ENCODE measurements at places on chromosomes 6 and 20. TPM values are rescaled to one million over a fixed set of nuclear protein-coding genes. Genes with fewer than 3 reads are reported as not detected.

Gene FAM162B
- 8.7 TPM for total RNA-seq

Gene SLC22A2
- total RNA-seq = not detected

Gene ACTR5
- 6.9 TPM for total RNA-seq

Gene COL20A1
- total RNA-seq = not detected

Gene DHX35
- total RNA-seq = 7.5 TPM

Gene SMLR1
- not detected for total RNA-seq

Gene RNF182
- 3.3 TPM for total RNA-seq

Gene LY6G6D
- not detected for total RNA-seq

Gene JPH2
- total RNA-seq = 3.4 TPM

Gene PRELID3B
- total RNA-seq = 55.7 TPM

Gene GSTA3
- total RNA-seq = not detected
